ENCODE measurements at places on chromosomes 3 and 15. TPM values are rescaled to one million over a fixed set of nuclear protein-coding genes. Genes with fewer than 3 reads are reported as not detected.

DGKG gene
- total RNA-seq, result 10.8 TPM

GOLGA6L7 gene
- total RNA-seq, result not detected

DNA sequence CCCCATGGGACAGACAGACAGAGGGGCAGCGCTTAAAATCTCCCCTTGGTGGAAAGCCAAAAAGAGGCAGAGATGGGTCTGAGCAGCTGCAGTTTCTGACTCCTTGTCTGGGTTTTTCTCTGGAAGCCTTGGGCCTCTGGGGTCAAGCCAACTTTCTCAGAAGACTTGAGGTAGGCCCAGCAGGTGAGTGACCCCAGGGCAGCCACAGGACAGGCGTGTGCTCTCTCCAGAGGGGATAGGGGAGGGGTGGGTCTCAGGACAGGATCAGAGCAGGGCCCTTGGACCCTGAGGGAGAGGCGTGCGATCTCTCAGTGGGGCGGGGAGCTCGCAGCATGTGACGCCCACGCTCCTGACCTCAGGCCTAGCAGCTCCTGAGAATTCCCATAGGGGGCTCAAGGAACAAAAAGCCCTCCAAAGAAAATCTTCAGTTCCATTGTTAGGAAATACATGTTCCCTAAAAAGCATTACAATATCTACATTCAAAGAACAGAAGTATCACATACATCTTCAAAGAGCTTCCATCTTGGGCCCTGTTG, 34.6 kb upstream of the DUSP7 start:
- DNase-seq, result peak; percentile 53

- DNase-seq, result no peak
These were observed 95.5 kb upstream of the UBE3A start for GRCh38 chr15:25534293-25534692.

DNA sequence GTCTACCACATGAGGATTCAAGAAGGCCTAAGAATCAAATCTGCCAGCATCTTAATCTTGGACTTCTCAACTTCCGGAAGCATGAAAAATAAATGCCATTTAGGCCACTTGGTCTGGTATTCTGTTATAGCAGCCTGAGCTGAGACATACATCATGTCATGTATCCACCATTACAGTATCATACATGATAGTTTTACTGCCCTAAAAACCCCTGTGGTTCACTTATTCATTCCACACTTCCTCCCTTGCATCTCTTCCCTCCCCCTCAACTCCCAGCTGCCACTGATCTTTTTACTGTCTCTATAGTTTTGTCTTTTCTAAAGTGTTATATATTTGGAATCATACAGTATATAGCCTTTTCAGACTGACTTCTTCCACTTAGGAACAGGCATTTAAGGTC, 161.8 kb downstream of the SNRK start:
- DNase-seq, result no peak

Data from right cardiac atrium (tissue), 5 donors.